Dorsolateral prefrontal cortex (tissue), 122 donors: ENCODE measurements at places on chromosomes 11 and 22. TPM values are rescaled to one million over a fixed set of nuclear protein-coding genes. Genes with fewer than 3 reads are reported as not detected.

The SERHL2 gene
- total RNA-seq, result 4.3 TPM

The FIBP gene
- 86.8 TPM for total RNA-seq

The MYOD1 gene
- total RNA-seq, result not detected

The C11orf87 gene
- total RNA-seq, result 73.6 TPM

The MORC2 gene
- 18.5 TPM for total RNA-seq

The IRAG1 gene
- 134 TPM for total RNA-seq

The C22orf42 gene
- total RNA-seq, result not detected

The NNMT gene
- total RNA-seq, result 6.5 TPM

The SLC7A4 gene
- 4.0 TPM for total RNA-seq

The SMTNL1 gene
- not detected for total RNA-seq

The ELMOD1 gene
- 91.3 TPM for total RNA-seq

The FLRT1 gene
- total RNA-seq, result 10.0 TPM

The SH3BP1 gene
- 12.9 TPM for total RNA-seq

The SLC22A9 gene
- 3.6 TPM for total RNA-seq

The LRRC55 gene
- total RNA-seq, result 14.2 TPM

The FOLR1 gene
- not detected for total RNA-seq

The DNAJB13 gene
- total RNA-seq, result not detected

The CCND1 gene
- total RNA-seq, result 56.2 TPM

The P2RX3 gene
- total RNA-seq, result not detected

The TRIM51 gene
- total RNA-seq, result not detected

The SCGB2A2 gene
- total RNA-seq, result not detected
